Effector memory CD4-positive, alpha-beta T cell (primary cell): ENCODE measurements at places on chromosomes 3 and 15.

DNA sequence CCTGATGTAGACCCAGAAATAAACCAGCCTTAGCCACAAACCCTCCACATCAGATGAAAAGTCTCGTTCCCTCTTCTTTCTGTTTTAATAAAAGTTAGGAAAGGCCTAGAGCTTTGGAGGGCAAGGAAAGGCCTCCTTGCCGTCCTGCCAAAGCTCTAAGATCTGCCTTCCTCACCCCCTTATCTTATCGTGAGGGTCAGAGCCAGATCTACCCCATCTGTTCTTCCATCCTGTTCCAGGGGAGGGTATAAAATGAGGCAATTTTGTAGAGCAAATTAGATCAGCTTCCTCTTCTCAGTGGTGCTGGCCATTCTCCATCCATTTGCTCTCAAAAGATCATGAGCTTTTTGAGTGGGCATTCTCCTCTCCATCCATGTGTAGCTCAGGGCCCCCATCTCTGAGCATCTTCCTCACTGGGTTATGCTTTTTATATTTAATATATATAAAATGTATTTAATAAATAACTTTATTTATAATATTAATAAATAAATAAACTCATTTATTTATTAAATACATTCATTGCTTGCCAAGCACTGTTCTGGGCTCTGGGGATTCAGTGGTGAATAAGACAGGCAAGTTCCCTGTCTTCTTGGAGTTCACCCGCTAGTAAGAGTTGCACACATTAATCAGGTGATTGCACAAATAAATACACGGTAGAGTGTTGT is 2.0 kb upstream of the SLC24A1 start:
- no peak for DNase-seq

GRCh38 chr3:126211569-126211968 is 31.2 kb upstream of the ALDH1L1 start:
- no peak for DNase-seq

GRCh38 chr3:176789947-176790346 is 407.3 kb downstream of the TBL1XR1 start:
- DNase-seq: no peak

GRCh38 chr3:13098192-13098988 is 25.2 kb upstream of the IQSEC1 start:
- DNase-seq: no peak

GRCh38 chr3:39415983-39416382 is 9.5 kb downstream of the RPSA start:
- DNase-seq: no peak

GRCh38 chr3:112635674-112636073 is 5.3 kb downstream of the CCDC80 start:
- no peak for DNase-seq

DNA sequence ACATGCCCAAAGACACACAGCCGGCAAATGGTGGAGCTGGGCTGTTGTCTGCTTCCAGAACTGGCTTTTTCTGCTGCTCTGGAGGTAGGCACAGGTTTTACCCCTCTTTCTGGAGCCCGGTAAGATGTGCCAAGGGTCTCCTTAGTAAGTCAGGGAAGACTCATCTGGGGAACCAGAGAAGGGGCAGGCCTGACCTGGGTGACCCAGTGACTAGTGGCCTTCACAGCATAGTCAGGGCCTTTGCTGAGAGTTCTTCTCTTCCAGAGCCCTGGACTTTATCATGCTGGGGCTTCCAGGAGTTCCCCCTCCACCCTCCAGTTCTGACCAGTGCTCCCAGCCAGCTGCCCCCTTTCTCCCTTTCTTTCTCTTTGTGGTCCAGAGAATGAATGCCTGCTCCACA is 3.2 kb downstream of the CD276 start:
- DNase-seq: no peak

DNA sequence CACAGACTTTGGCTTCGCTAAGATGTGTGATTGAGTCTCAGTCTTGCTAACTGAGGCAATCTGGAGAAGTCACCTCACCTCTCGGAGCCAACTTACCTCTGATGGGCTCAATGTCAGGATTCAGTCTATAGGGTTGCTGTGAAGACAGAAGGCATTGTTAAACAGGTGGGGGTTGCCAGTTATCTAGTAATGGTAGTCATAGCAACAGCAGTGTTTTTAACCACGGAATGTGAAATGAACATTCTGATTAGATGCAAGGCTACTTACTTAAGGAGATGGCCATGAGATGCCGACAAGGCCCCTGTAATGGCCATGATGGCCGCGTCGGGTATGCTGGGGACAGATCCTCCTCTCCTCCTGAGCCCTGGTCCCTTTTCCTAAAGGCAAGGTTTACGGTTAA is 243.1 kb downstream of the GABRG3 start:
- DNase-seq: no peak

GRCh38 chr3:164208821-164209220 is 869.5 kb downstream of the SI start:
- DNase-seq: no peak

DNA sequence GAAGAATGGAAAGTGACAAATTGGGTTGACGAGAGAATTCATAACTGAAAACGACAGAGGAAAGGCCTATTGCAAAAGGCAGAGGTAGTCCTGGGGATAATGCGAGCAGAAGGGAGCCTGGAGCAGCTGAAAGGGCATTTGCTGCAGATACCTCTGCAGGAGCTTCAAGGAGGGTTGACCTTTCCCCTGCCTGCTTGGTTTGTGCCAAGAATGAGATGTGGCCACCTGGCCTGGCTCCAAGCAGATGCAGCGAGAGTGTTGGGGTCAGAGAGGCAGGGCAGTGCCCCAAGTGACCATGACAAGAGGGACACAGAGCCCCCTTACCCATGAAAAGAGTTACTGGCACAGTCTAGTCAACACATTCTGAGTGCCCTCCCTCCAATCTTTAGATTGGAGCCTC is 43.5 kb downstream of the SLC41A3 start:
- DNase-seq: no peak

DNA sequence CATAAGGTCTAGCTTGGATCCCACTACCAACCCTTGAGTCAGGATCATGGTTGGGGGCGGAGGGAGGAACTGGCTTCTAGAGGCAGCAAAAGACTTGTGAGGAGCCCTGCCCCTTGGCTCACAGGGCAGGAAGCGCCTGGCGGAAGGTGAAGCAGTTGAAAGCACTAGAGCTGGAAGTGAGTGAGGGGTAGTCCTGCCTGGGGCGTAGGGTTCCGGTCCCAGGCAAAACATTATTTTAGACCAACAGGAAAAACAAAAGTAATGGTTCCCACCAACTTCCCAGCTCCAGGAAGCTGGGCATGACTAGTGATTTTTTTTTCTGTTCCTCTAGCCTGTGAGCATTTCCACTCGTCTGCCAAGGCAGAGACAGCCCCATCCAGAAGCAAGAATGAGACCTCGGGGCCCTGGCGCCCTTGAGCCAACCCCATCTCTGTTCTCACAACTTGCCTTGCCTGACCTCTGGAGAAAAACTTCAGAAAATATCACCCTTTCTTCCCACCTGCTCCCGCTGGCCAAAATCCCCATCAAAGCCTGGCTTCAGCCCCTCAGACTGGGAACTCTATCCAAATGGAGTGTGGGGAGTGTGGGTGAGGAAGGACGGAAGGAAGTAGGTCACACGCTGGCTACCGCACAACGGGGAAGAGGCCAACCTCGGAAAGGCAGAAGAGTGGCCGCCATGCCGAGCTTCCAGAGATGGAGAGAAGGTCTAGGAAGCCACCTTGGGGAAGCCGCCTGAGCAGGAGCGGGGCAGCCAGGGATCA is 57.5 kb downstream of the RBPMS2 start:
- DNase-seq: no peak

DNA sequence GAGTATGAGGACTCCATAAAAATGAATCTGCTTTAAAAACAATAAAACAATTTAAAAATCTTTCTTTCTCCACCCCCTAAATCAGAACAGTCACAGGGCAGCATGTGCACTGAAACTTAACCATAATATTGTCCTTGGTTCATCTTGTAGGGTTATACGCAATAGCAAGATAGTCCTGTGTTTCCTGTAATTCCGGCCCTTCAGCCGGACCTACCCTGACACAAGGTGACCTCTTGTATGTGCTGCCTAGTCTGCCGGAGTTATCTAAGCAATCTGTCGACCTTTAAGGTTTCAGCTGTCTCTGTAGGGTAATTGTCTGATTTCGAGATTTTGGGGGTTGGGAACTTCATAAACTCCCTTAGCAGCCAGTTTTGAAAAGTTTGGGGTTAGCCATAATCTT is 99.9 kb downstream of the DHX36 start:
- no peak for DNase-seq

DNA sequence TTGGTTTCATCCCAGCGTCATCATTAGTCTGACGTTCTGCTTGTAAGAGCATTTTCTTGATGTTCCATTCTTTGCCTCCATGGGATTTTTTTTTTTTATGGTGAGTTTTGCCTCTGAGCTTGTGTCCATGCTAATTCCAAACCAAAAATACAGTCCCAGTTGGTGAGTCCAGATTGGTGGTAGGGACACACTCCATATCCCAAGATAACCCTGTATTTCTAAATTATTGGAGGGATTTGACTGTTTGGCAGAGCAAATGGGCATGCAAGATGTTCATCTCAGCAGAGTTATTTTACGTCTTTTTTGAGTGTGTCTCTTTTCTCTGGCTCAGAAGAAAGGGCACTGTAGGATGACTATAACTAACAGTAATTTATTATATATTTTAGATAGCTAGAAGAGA is 526.8 kb upstream of the CFAP20DC start:
- no peak for DNase-seq

- DNase-seq: no peak
Measured at GRCh38 chr15:69484837-69485236, 32.2 kb downstream of the RPLP1 start.

DNA sequence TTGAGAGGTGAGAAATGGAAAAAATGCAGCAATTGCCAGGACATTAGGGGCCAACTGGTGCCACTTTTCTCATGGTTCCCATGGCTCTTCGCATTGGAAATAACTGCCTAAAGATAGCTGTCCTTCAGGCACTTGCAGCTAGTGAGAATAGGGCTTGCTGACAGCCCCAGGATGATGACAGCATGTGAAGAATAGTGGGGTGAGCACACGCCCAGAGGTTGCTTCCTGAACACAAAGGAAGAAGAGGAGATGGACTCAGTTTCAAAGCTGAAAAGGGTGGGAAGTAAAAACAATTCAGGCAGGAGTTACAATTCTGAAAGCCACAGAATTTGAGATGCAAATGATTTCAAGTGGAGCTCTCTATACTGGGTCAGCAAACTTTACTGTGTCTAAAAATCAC is 45.6 kb downstream of the TNFAIP8L3 start:
- DNase-seq: no peak

GRCh38 chr3:65935724-65936123 is 103.0 kb downstream of the MAGI1 start:
- DNase-seq: no peak

DNA sequence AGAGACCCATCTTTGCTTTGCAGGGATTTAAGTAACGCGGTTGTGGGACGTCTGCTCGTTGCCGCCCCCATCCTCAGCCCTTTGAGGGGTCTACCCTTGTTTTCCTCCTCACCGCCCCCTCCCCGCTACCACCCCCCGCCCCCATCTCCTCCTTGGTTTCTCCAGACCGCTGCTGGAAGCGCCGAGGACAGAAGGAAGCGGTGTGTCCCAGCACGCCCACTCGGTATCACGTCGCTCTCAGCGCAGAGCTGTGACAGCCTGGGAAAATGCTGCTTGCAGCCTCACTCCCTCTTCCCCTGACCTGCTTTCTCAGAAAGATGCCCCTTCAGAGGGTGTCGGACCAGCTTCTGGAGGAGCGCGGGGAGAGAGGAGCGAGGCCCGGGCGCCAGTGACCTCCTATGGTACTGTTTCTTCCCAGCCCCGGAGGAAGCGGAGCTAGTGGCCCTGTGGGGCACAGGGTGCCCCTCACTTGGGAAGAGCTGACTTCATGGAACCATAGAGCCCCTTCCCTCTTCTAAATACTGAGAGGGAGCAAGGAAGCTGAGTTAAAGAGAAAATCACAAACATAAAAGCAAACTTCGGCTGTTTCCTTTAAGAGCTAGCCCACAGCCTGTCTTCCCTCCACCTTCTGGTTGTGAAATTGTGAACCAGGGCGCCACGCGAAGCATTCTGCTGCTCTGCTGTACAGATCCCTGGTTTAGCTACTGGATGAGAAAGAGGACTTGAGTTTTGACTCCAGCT is 698 bp downstream of the IL1RAP start:
- DNase-seq: peak; percentile 17

- DNase-seq: no peak
Measured at GRCh38 chr15:92745845-92746271, 90.3 kb upstream of the FAM174B start.

GRCh38 chr15:68481321-68481720 is 49.4 kb upstream of the ITGA11 start:
- no peak for DNase-seq

- DNase-seq: no peak
Measured at GRCh38 chr15:23566651-23567050, 1.2 kb downstream of the MKRN3 start.

GRCh38 chr3:53379898-53380297 is 32.6 kb upstream of the DCP1A start:
- no peak for DNase-seq

DNA sequence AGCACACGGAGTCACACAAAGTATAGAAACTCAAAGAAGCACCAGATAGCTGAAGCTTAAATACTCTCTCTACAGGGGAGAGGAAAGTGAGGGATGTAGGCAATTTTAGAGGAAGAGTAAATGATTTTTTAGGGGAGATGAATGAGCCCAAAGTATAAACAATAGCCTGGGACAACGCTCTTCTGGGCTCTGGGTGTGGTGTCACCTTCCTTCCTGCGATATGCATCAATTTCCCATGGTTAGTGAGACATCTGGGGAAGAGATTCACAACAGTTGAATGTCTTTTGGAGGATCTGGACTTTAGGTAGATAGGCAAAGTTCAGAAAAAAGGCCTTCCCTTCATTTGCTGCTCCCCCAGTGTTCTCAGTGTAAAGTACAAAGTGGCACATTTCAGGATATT is 125.2 kb downstream of the EFHB start:
- no peak for DNase-seq

GRCh38 chr3:151345859-151346258 is 16.5 kb upstream of the P2RY13 start:
- no peak for DNase-seq

- no peak for DNase-seq
Measured at GRCh38 chr15:100922192-100923040, 3.3 kb downstream of the LRRK1 start.

DNA sequence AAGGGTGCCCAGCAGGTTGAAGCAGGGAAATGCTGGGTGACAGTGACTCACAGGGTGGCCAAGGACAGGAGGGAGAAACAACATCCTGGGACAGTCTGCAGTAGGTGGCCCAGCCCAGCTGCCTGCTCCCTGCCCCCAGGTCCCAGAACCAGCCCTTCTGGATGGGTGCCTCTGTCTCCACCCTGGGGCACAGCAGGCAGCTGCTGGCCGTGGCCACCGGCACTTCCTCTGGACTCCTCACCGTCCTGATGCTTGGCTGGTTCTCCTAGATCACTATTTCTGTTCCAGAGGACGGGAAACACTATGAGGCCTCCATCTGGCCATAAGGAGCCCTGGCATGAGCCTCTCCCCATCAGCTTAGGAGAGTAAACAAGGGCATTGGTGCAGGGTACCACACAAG is 258.9 kb downstream of the XXYLT1 start:
- no peak for DNase-seq
